ENCODE measurements at places on chromosomes 7 and 10. TPM values are rescaled to one million over a fixed set of nuclear protein-coding genes. Genes with fewer than 3 reads are reported as not detected.

SLC16A12 gene
- total RNA-seq = not detected

GRCh38 chr10:2978574-2979273, 88.6 kb upstream of the PFKP start:
- DNase-seq = no peak
- H3K27ac ChIP-seq = no peak overlapping the region
- no peak overlapping the region for H3K4me3 ChIP-seq

MRC1 gene
- 1.9 TPM for total RNA-seq

PDE1C gene
- total RNA-seq = not detected
